ENCODE measurements at places on chromosomes 3 and 15.
A peak's percentile ranks its signal among the peaks of the same experiment; 100 is the strongest.

GRCh38 chr15:92075764-92076163 is 222.3 kb downstream of the SLCO3A1 start:
- no peak for DNase-seq

- peak; percentile 47 for DNase-seq
Measured at GRCh38 chr3:196666001-196666867, 26.7 kb downstream of the NRROS start.

DNA sequence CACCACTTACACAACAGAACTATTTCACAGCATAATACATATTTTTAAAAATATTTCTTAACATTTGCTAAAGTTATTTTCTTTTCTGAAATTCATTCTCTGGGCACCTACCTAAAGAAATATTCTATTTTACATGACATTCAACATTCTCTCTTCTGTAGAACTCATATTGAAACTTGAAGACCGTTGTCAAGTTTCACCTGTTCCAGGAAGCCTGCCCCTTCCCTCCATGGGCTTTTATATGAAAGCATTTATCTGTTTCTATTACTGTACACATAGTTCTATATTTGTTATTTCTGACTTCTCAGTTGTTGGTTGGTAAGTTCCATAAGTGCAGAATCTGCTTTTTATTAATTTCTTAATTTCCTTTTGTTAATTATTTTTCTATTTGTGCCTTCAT is 204.3 kb upstream of the ALCAM start:
- no peak for DNase-seq

GRCh38 chr3:100982710-100983109 is 10.5 kb downstream of the ABI3BP start:
- DNase-seq: peak; percentile 69

Measured in sciatic nerve (tissue), 2 donors.